ENCODE measurements at places on chromosomes 1 and 21. TPM values are rescaled to one million over a fixed set of nuclear protein-coding genes. Genes with fewer than 3 reads are reported as not detected.

DNA sequence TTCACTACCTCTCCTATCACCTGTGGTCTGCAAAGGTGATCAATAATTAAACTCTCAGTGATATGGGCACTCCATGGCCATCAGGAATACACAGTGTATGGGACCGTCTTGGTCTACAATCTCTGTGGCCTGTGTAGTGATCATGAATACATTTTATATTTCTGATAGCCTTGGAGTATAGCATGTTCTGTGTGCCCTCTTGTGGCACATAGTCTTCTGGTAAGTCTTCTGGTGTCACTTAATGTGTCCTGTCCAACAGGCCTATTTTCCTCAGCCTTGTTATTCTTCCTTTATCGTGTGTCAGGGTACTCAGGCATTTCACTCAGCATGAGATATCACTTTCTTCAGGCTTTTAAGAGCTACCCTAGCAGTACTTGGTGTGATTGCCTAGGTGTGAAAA, 393.6 kb downstream of the AGBL4 start:
- no peak for DNase-seq
- H3K36me3 ChIP-seq: no peaks in the 10 kb centered on the region
- no peak overlapping the region for H3K27ac ChIP-seq

DNA sequence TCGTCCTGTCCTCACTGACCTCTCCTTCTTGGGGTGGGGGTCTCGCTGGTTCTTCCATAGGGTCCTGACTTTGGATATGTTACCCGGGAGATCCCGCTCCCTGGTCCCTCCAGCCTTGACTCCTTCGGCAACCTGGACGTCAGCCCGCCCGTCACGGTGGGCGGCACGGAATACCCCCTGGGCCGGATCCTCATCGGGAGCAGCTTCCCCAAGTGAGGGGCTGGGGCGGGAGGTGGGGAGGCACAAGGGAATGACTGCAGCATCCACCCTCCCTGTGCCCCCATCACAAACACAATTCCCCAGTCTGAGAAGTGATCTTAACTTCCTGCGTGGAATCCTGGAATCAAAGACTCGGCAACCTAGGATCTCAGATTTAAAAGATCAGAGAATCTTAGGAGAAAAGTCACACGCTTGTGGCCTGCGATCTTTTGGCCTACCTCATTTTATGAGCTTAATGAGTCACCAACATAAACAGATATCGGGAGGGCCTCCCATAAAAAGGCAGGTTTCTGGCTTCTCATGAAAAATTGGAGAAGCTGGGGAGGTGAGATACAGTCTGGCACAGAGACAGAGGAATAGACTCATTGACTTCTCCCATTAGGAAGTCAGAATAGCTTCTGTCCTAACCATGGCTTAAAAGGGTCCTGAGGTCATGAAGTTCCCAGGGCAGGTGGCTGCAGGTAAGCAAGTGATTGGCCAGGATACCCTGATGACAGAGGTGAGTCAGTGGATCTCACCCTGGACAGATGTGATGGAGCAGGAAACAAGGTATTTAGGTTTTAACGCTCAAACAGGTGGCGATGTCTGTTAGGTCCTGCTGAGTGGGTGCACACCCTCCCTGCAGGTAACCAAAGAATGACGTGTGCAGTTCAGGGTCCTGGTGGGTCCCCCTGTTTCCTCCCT, 15.9 kb upstream of the PADI3 start:
- no peaks in the 10 kb centered on the region for H3K27me3 ChIP-seq
- peaks cover 3% of the 10 kb centered on the region for H3K4me1 ChIP-seq
- H3K27ac ChIP-seq: no peak overlapping the region
- DNase-seq: no peak
- H3K4me3 ChIP-seq: no peak overlapping the region

GRCh38 chr1:99292886-99293285, 28.6 kb downstream of the PLPPR4 start:
- no peaks in the 10 kb centered on the region for H3K4me1 ChIP-seq
- DNase-seq: no peak
- no peaks in the 10 kb centered on the region for H3K27me3 ChIP-seq
- H3K4me3 ChIP-seq: no peak overlapping the region

DNA sequence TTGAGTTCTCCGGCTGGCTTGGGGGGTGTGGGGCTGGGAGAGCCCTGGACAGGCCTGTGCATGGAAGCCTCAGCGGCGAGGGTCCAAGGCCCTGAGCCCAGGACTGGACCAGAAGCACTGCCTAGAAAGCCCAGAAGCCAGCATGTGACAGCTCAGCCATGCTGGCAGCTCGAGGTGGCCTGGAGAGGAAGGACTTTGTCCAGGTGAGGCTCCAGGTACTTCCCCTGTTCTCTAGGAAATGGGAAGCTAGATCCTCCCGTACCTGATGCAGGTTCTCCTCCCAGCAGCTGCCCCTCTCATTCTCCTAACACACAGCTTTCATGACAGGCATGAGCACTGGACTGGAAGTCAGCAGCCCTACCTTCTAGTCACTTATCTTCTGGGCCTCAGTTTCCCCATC, 6.4 kb downstream of the PADI3 start:
- no peak overlapping the region for H3K27ac ChIP-seq
- H3K36me3 ChIP-seq: no peaks in the 10 kb centered on the region
- H3K4me1 ChIP-seq: no peaks in the 10 kb centered on the region
- no peaks in the 10 kb centered on the region for H3K27me3 ChIP-seq
- H3K4me3 ChIP-seq: no peak overlapping the region

- no peak for DNase-seq
- H3K36me3 ChIP-seq: no peaks in the 10 kb centered on the region
- H3K4me3 ChIP-seq: no peak overlapping the region
These were observed 32.0 kb downstream of the VANGL2 start for GRCh38 chr1:160432371-160432786.

Gene NBPF4
- total RNA-seq: not detected

DNA sequence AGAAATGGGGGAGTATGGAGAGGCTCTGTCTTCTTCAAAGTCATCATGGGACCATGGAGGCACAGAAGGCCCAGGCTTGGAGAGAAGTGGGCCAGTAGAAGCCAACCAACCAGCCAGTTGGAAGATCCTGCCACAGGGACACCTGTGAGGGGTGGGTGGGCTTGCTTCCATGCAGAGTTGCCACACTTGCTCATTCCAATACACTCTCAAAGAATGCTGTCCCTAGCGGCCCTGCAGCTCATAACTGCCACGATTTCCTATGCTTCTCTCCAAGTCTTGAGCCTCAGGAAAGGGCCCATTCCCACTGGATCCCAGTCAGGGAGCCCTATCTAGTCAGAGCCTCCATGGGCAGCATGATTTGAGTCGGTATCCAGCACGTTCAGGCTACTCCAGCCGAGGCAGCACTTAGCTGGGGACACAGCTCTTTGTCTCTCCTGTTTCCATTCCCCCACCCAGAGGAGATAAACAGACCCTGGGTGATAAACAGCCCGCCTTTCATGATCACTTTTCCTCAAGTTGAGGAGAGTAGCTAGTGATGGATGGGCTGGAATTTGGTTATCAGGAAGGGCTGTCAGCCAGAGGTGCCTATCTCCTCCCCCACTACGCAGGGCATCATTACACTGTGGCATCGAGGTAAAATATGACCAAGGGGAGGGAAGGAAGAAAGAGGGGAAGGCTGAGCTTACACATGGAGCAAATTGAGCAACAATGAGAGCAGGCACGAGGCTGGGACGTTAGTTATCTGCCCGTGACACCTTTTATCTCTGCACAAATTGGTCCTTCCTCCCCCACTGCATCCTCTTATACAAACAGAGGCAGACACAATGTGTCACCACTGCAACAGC, 64.6 kb downstream of the ERI3 start:
- no peak overlapping the region for H3K27ac ChIP-seq
- peaks cover 10% of the 10 kb centered on the region for H3K4me1 ChIP-seq
- peaks cover 17% of the 10 kb centered on the region for H3K36me3 ChIP-seq
- peak; percentile 77 for DNase-seq
- H3K4me3 ChIP-seq: no peak overlapping the region

DNA sequence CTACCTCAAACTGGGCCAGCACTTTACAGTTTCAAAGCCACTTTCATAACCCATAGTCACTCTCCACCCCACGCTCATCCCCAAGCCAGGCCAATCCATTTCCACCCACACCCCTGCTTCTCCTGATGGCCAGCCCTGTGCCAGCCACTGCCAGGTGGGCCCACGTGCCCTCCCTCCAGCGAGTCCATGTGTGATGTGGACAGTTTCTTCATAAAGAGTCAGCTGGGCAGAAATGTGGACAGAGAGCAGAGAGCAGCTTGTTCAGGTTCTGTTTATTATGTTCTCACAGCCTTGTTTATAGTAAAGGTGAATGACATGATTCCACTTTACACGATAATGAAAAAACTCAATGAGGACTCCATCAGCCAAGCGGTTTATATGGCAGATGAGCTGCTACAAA, 37.4 kb upstream of the RGS16 start:
- H3K4me3 ChIP-seq: no peak overlapping the region
- no peaks in the 10 kb centered on the region for H3K27me3 ChIP-seq
- H3K36me3 ChIP-seq: no peaks in the 10 kb centered on the region
- no peak for DNase-seq
- H3K4me1 ChIP-seq: no peaks in the 10 kb centered on the region

DNA sequence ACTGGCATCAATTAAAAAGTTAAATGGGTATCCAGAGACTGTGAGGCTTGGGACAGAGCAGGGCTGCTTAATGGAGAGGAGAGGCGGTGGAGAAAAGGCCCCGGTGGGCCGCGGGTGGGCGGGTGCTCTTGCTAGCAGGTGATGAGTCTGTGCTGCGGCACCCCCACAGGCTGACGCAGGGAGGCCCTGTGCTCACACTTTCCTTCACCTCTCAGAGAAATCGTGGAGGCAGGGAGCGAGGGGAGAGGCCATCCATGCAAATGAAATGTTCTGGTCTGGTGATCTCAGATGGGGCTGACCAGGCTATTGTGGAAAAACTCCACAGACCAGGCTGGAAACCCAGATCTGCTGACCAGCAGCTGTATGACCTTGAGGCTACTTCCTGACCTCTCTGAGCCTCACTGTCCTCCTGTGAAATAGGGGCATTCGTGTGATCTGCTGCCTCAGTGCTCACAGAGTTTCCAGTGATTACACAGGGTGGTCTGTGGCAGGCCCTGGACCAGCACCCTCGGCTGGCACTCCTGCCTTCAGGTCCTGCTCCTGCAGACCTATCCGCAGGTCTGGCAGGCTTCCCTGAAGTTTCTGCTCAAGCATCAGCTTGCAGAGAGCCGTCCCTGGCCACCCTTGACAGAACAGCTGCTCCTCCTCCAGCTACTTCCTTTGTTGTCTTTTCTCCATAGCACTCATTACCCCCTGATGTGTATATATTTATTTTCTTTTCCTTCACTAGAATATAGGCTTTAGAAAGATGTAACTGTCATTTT, 89.2 kb downstream of the BEND5 start:
- no peaks in the 10 kb centered on the region for H3K36me3 ChIP-seq
- peak; percentile 79 for DNase-seq
- H3K27me3 ChIP-seq: no peaks in the 10 kb centered on the region
- H3K4me1 ChIP-seq: peaks cover 28% of the 10 kb centered on the region
- peak overlapping the region; percentile 79 for H3K27ac ChIP-seq

GRCh38 chr21:43816611-43817071, 27.3 kb downstream of the RRP1 start:
- H3K36me3 ChIP-seq: no peaks in the 10 kb centered on the region
- H3K27ac ChIP-seq: no peak overlapping the region
- no peak overlapping the region for H3K4me3 ChIP-seq
- H3K27me3 ChIP-seq: no peaks in the 10 kb centered on the region

GRCh38 chr1:163295949-163296348, 25.8 kb upstream of the NUF2 start:
- H3K27ac ChIP-seq: no peak overlapping the region
- no peaks in the 10 kb centered on the region for H3K4me1 ChIP-seq
- H3K4me3 ChIP-seq: no peak overlapping the region
- H3K27me3 ChIP-seq: no peaks in the 10 kb centered on the region
- no peaks in the 10 kb centered on the region for H3K36me3 ChIP-seq

GRCh38 chr1:150487763-150488115, 520 bp downstream of the TARS2 start:
- H3K36me3 ChIP-seq: peaks cover 11% of the 10 kb centered on the region
- H3K27me3 ChIP-seq: no peaks in the 10 kb centered on the region
- peak overlapping the region; percentile 20 for H3K27ac ChIP-seq

Gene AADACL3
- not detected for total RNA-seq

DNA sequence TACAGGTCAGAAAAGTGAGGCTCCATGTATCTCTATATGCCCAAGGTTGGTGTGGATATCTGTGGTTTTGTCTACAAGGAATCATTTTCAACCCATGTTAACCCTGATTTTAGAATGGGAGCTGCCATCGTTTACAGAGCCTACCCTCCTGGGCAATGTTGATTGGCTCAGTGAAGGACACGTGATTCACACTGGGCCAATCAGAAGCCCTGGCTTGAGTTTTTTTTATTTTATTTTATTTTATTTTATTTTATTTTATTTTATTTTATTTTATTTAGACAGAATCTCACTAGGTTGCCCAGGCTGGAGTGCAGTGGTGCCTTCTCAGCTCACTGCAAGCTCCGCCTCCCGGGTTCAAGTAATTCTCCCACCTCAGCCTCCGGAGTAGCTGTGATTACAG, 35.8 kb downstream of the FOXO6 start:
- no peak overlapping the region for H3K4me3 ChIP-seq
- no peaks in the 10 kb centered on the region for H3K36me3 ChIP-seq
- H3K27ac ChIP-seq: no peak overlapping the region
- H3K27me3 ChIP-seq: no peaks in the 10 kb centered on the region
- DNase-seq: no peak

GRCh38 chr21:32886339-32886738, 114.8 kb upstream of the PAXBP1 start:
- no peak for DNase-seq
- no peaks in the 10 kb centered on the region for H3K27me3 ChIP-seq
- H3K4me3 ChIP-seq: no peak overlapping the region
- H3K27ac ChIP-seq: no peak overlapping the region
- no peaks in the 10 kb centered on the region for H3K4me1 ChIP-seq

Gene BMP8B
- total RNA-seq: 4.9 TPM

Gene CLCA1
- total RNA-seq: not detected

- peak overlapping the region; percentile 89 for H3K27ac ChIP-seq
- H3K4me3 ChIP-seq: peak overlapping the region; percentile 40
- no peaks in the 10 kb centered on the region for H3K27me3 ChIP-seq
- DNase-seq: no peak
- H3K36me3 ChIP-seq: peaks cover 3% of the 10 kb centered on the region
These were observed 3.4 kb downstream of the PTTG1IP start for GRCh38 chr21:44869781-44870747.

Gene SRP9
- total RNA-seq: 199 TPM

GRCh38 chr1:150410582-150411101, 46.7 kb downstream of the RPRD2 start:
- H3K27me3 ChIP-seq: no peaks in the 10 kb centered on the region
- H3K4me1 ChIP-seq: peaks cover 20% of the 10 kb centered on the region
- no peak overlapping the region for H3K4me3 ChIP-seq
- no peaks in the 10 kb centered on the region for H3K36me3 ChIP-seq
- H3K27ac ChIP-seq: no peak overlapping the region

GRCh38 chr21:42578034-42578433, 64.4 kb downstream of the SLC37A1 start:
- no peaks in the 10 kb centered on the region for H3K27me3 ChIP-seq
- H3K36me3 ChIP-seq: peaks cover 3% of the 10 kb centered on the region
- no peak for DNase-seq
- H3K4me3 ChIP-seq: no peak overlapping the region
- no peak overlapping the region for H3K27ac ChIP-seq

- H3K4me1 ChIP-seq: no peaks in the 10 kb centered on the region
- H3K4me3 ChIP-seq: no peak overlapping the region
- H3K27ac ChIP-seq: no peak overlapping the region
- no peaks in the 10 kb centered on the region for H3K36me3 ChIP-seq
- DNase-seq: no peak
- no peaks in the 10 kb centered on the region for H3K27me3 ChIP-seq
These were observed 191.6 kb downstream of the HIVEP3 start for GRCh38 chr1:41726899-41727748.

Gene HHAT
- 9.7 TPM for total RNA-seq
